ENCODE measurements at places on chromosomes 7 and 10. TPM values are rescaled to one million over a fixed set of nuclear protein-coding genes. Genes with fewer than 3 reads are reported as not detected.

NAPEPLD gene
- total RNA-seq, result 8.4 TPM

PRLHR gene
- total RNA-seq, result not detected

XRCC2 gene
- total RNA-seq, result 0.24 TPM

KAZALD1 gene
- 12.1 TPM for total RNA-seq

COPG2 gene
- 19.7 TPM for total RNA-seq

CARD11 gene
- total RNA-seq, result 0.32 TPM

CPN1 gene
- total RNA-seq, result not detected

ABCC2 gene
- 0.30 TPM for total RNA-seq

TMEM236 gene
- total RNA-seq, result 0.54 TPM

SEMA3D gene
- 1.9 TPM for total RNA-seq

ALDH18A1 gene
- total RNA-seq, result 19.8 TPM

All from cardiac septum (tissue), 1 donor.